ENCODE measurements at places on chromosomes 13 and 19. TPM values are rescaled to one million over a fixed set of nuclear protein-coding genes. Genes with fewer than 3 reads are reported as not detected.

Gene TMEM143
- 8.0 TPM for total RNA-seq

Gene ZNF540
- total RNA-seq = 8.7 TPM

- no peak overlapping the region for H3K4me3 ChIP-seq
- no peaks in the 10 kb centered on the region for H3K4me1 ChIP-seq
- no peaks in the 10 kb centered on the region for H3K36me3 ChIP-seq
- DNase-seq = no peak
Observed at GRCh38 chr13:26819046-26819445, 58.5 kb upstream of the GPR12 start.

DNA sequence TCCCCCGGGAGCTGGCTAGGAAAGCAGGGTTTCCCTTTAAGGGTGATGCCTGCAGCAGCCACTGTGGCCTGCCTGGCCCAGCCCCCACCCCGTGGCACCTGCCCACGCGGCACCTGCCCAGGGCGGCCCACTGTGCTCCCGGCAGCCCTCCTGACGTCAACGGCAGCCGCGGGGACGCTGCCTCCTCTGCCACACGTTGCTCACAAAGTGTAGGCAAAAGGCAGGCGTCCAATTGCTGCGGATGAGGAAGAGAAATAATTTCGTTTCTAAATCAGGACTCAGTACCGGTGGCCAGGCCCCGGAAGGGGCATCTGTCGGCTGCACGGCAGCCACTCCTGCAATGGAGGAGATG is 122.3 kb downstream of the URI1 start:
- H3K27me3 ChIP-seq = no peaks in the 10 kb centered on the region
- no peak overlapping the region for H3K4me3 ChIP-seq
- H3K4me1 ChIP-seq = no peaks in the 10 kb centered on the region
- DNase-seq = no peak

DNA sequence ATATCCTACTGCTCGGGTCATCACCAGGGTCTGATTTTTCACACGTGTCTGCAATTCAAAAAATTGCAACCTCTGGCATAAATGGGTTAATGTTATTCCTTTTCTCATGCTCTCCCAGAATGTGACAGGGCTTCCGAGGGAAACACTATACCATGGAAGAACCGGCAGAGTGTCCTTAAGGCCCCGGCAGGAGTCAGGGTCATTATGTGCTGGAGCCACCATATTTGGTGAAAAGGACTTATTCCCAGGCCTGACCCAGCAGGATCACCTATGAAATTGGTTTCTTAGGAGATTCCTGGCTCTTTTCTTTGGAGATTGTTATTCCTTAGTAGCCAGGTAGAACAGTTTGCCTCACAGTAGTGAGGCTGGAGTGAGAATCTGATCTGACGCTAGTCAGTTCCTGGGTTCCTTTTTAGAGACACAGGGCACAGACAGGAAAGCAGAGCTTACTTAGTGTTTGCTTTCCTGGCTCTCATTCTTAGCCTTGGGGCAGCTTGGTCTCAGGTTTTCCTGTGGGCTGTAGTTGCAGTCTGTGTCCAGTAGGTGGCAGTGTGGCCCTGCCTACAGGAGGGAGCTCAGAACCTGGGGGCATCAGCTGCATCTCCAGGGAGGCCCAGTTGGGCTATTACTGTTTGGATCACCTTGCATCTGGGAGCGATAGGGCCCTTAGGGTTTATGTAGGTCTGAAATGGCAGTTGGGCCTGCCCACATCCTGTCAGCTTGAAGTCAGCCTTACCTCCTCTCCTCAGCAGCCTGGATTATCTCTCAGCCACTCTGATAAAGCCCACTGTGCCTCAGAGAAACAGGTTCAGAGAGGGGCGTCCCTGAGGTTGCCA is 12.4 kb downstream of the SNRNP70 start:
- H3K4me3 ChIP-seq = no peak overlapping the region
- H3K36me3 ChIP-seq = no peaks in the 10 kb centered on the region
- H3K27ac ChIP-seq = no peak overlapping the region
- H3K27me3 ChIP-seq = no peaks in the 10 kb centered on the region
- peak; percentile 50 for DNase-seq
- H3K4me1 ChIP-seq = no peaks in the 10 kb centered on the region

All from ovary (tissue), 10 donors.